ENCODE measurements at places on chromosomes 6 and 20.

- no peak for DNase-seq
These were observed 3.2 kb downstream of the RBM38 start for GRCh38 chr20:57394121-57395082.

- no peak for DNase-seq
These were observed 91.9 kb downstream of the FOXA2 start for GRCh38 chr20:22492497-22492896.

DNA sequence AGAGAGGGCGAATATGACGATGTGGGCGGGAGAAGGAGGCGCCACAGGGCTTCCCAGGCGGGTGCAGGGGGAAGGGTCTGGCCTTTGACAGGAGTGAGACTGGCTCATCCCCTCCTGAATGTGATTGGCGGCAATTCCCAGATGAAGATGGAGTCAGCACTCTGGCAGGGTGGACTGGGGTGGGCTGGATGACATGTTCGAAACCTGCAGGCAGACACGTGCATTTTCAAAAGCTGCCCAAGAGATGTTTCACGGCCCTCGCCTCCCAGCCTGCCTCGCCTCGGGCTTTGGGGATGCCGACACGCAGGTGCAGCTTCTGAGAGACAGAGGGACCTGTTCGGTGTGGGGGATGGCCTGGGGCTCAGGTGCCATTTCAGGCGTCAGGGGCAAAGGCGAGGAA is 66.8 kb upstream of the AFDN start:
- DNase-seq: no peak

DNA sequence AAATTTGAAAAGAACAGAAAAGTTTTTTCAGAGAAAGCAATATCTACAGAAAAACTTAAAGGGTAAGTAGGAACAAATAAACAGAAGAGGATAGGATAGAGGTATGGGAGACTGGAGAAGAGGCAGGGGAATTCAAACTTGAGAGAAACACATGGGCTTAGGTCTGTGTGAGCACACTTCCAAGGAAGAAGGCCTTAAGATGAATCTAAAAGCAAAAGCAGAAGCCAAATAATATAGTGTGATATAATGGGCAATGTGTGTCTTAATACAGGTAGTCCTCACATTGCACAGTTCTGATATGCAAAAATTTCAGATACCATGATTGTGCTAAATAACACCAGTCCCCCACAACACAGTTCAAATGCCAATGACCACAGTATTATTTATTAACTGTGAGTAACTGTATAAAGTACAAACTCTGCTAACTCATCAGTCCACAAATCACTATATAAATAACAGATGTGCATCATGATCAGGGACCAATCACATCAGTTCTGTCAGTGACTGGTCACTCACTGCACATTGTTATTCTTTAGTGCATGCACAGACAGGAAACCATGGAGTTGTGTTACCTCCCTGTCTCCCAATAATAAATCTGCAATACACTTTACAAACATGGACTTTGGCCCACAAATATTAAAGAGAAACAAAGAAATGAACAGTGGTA is 18.6 kb downstream of the SNX14 start:
- peak; percentile 75 for DNase-seq

GRCh38 chr6:78947529-78947928 is 80.2 kb downstream of the IRAK1BP1 start:
- peak; percentile 39 for DNase-seq

GRCh38 chr20:55456316-55456940 is 548.9 kb downstream of the CBLN4 start:
- DNase-seq: no peak

DNA sequence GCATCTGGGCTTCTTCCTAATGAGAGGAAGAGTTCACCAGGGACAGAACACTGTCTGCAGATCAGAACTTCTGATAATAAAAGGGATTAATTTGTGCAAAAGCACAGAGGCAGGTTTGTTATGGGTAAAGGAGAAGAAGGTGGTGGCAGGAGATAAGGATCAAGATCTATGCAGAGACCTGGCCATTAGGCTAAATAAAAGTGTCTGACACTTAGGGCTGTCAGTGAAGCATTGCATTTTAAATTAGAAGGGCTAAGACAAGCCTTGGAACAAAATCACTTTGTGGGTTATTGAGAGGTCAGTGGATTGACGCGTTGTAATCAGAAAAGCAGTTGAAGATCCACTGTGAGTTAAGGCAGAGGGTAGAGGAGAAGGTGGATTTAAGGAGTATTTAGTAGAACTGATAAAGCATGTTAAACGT is 76.8 kb downstream of the MAP3K4 start:
- DNase-seq: no peak

- no peak for DNase-seq
These were observed 45.1 kb downstream of the NOL4L start for GRCh38 chr20:32539817-32540675.

DNA sequence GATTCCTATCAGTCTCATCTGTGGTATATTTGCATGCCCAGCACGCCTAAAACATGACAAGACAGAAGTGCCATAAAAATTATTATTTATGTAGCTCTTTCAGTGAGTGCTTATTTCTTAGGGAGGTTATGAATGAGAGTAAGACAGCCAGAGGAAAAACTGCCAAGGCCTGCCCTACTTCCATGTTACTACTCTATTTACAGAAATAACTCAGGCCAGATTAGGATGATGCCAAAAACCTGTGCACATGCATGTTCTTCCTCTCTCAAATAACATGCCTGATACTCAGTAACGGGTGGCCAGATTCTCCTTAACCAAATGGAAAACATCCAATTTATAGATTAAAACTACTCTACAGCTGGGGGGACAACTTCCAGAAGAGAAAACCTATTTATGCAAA is 45.7 kb downstream of the ILRUN start:
- no peak for DNase-seq

DNA sequence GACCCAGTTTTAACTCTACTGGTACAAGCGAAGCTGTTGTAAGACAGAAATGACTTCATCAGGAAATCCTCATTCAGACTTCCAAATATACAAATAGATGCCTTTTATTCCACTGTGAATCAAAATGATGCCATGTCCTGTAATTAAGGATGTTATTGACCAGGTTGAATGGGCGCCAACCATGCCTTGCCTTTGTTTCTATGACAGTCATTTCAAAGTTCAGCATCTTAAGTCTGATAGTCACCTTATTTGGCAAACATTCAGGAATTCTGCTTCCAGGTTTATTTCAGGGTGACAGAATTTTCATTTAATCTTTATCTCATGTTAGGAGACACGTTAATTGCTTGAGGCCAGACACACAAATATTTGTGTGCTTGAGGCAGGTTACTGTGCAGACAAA is 592.8 kb upstream of the JAG1 start:
- DNase-seq: no peak

- no peak for DNase-seq
These were observed 375.4 kb upstream of the RSPO3 start for GRCh38 chr6:126743076-126743475.

GRCh38 chr6:17932330-17932852 is 55.0 kb downstream of the KIF13A start:
- peak; percentile 90 for DNase-seq

DNA sequence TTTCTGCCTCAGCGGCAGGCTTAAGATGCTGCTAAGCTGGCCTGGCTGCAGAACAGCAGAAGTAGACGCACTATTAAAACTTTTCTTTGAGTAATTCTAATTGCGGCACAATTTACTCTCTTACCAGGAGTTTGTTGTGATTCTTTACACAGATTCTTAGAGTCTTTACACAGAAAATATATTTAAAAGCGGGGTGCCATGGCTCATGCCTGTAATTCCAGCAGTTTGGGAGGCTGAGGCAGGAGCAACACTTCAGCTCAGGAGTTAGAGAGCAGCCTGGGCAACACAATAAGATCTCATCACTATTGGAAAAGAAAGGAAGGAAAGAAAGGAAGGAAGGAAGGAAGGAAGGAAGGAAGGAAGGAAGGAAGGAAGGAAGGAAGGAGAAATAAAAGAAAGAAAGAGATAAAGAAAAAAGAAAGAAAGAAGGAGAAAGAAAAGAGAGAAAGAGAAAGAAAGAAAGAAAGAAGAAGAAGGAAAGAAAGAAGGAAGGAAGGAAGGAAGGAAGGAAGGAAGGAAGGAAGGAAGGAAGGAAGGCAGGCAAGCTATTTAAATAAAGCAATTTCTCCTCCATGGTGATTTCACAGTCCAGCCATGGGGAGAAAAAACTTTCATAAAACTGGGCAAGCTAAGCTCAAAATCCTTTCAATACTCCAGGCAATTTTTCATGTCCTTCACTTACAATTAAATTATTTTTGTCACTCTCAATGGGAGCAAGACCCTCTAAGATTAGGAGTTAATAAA is 21.1 kb upstream of the MRS2 start:
- DNase-seq: no peak

DNA sequence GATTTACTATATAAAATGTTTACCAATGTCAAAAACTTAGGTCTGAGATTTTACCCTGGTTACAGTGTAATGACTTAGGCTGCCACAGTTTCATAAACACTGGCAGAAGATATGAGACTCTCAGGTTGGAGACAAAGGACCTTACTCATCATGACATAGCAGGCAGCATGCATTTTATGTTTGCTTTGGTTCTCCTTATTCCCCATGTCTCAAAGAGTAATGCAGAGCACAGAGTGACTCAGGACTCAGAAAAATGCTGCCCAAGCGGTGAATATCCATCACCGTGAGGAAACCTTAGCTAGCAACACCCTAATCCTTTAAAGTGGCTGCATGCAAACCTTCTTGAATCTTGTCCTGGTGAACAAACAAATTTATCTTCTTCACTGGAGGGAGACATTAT is 112.1 kb upstream of the EYS start:
- DNase-seq: no peak

DNA sequence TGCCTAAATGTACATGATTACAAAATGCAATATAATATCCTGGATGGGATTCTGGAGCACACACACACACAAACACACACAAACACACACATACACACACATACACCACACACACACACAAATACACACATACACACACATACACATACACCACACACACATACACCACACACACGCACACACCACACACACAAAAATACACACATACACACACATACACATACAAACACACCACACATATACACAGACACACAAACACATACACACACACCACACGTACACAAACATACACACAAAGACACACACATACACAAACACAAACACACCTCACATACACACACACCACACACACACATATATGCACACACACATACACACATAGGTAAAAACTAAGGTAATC is 134.6 kb upstream of the SYNDIG1 start:
- DNase-seq: no peak

- DNase-seq: no peak
These were observed 905.4 kb upstream of the FLRT3 start for GRCh38 chr20:15242773-15243172.

GRCh38 chr6:87660226-87660911 is 41.7 kb downstream of the AKIRIN2 start:
- DNase-seq: peak; percentile 90

DNA sequence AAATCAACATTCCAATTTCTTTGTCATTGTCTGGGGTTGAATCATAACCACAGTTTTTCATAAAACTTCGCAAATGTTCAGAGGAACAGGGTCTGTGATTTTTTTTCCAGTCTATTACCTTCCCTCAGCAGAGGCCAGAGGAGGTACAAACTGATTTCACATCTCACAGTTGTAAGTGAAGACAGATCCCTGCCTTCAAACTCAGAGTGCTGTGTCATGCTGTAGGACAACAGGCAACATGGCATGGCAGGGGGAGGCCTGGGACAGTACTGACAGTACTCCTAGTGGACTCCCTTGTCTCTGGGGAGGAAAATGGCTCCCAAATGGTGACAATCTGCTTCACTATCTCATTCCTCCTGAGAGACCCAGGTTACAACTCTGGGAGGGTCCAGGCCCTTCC is 308.6 kb downstream of the CDC5L start:
- DNase-seq: peak; percentile 79

- no peak for DNase-seq
These were observed 521 bp upstream of the RAD21L1 start for GRCh38 chr20:1225263-1225782.

DNA sequence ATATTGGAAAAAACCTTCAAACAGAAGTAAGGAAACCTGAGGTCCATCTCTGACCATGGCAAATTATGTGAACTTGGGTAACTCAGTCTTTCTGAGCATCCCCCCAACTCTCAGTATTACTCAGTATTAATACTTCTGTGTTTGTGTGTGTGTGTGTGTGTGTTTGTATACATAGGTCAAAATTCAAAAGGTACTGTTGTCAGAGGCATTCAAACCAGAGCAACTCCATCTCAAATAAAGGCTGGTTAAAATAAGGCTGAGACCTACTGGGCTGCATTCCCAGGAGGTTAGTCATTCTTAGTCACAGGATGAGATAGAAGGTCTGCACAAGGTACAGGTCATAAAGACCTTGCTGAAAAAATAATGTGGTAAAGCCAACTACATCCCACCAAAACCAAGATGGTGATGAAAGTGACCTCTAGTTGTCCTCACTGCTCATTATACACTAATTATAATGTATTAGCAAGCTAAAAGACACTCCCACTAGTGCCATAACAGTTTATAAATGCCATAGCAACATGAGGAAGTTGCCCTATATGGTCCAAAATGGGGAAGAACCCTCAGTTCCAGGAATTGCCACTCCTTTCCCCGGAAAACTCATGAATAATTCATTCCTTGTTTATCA is 33.3 kb upstream of the SLC22A16 start:
- peak; percentile 89 for DNase-seq

GRCh38 chr6:38350942-38351341 is 288.8 kb downstream of the BTBD9 start:
- DNase-seq: peak; percentile 73

DNA sequence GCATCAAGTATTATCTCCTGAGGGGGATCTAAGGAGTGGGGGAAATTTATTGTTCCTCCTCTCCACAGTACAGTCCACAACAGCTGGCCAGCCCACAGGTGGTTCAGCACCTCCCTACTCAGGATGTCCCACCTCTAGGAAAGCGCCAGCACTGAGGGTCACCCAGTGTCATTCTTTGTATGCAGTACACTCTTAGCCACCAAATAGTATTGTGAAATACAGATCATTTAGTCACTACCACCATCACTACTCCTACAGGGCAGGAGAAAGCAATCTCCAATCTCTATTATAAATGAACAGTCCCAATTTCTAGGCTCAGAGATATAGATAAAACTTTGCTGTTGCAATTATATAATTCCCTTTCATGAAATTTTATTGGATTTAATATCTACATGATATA is 6.3 kb upstream of the ZNF76 start:
- no peak for DNase-seq

DNA sequence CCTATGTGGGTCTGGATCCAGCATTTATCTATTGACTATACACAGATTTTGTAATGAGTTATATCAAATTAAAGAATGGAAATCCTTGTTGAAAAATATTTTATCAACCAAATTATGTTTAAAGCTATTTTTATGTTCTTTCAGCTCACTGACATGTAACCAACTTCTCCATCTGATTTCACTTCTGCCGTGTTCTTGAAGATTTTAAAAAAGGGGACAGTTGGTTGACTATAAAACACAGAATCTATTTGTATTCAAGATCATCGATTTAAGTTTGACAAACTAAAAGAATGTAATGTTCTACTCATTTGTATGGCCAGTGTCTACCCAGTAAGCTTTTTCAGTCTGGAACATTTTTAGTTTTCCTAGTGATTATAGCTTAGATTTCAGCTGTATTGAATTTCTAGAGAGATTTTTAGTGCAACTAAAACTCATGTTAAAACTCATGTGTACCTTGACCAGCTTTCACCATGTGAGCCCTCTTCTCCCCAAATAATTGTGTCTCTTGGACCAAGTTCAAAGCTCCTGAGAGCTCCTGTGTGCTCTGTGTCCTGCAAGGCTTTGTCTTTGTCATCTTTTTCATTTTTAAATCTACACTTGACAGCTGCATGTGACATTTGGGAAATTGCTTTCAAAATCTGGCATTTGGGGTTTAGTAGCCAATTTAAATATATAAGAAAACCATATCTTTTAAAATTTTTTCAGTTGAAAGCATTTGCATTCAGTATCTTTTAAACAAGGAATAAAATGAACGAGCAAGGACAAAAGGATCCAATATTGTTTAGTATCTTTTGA is 118.4 kb upstream of the TIAM2 start:
- no peak for DNase-seq
